Brain (organoid and tissue), 16 donors: ENCODE measurements at places on chromosomes 13 and 19. TPM values are rescaled to one million over a fixed set of nuclear protein-coding genes. Genes with fewer than 3 reads are reported as not detected.

DNA sequence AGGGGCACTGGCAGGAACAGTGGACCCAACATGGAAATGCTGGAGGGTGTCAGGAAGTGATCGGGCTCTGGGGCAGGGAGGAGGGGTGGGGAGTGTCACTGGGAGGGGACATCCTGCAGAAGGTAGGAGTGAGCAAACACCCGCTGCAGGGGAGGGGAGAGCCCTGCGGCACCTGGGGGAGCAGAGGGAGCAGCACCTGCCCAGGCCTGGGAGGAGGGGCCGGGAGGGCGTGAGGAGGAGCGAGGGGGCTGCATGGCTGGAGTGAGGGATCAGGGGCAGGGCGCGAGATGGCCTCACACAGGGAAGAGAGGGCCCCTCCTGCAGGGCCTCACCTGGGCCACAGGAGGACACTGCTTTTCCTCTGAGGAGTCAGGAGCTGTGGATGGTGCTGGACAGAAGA lies 4.1 kb downstream of the KLK2 start:
- DNase-seq: no peak

DNA sequence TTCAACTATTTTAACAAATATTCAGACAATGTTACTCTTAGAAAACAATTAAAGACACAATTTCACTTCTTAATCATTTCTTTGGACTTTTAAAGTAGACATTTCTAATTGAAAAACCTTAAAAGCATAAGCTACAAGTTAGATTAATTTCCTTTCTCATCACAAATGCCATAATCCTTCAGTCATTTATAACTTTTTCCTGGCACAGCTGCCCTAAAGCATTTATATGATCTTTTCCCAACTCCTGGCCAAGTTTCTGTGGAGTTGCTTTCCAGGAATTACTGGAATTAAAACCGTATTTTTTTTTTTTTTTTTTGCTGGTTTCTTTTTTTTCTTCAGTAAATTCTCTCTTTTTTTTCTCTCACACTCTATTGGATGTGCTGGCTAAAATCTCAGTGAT lies 615.9 kb downstream of the TBC1D4 start:
- DNase-seq: peak; percentile 10

- DNase-seq: no peak
Measured at GRCh38 chr19:16041991-16042386, 34.3 kb upstream of the TPM4 start.

Gene ZNF14
- polyA plus RNA-seq: 1.4 TPM

Gene ZNF541
- 0.08 TPM for polyA plus RNA-seq

Gene PSMC4
- 99.9 TPM for polyA plus RNA-seq

Gene FLT1
- 17.8 TPM for polyA plus RNA-seq

Gene NLRP12
- 0.08 TPM for polyA plus RNA-seq

Gene CYP4F11
- 1.8 TPM for polyA plus RNA-seq
